ENCODE measurements at places on chromosomes 2 and 18.

DNA sequence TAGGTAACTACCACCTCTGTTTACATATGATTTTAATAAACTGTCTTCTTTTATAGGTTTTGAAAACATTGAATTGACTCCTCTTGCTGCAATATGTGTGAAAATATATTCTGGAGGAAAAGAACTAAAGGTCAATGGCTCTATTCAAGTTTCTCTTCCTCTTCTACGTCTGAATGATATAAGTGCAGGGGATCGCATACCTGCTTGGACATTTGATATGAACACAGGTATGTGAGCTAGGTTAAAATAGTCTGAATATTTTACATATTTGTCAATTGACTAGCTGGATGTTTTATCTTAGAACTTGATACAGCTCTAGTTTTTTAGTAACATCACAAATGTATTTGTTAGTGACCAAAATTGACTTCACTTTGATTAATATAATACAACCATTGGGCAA lies 57.2 kb downstream of the FAM171B start:
- no peak for DNase-seq

GRCh38 chr2:158315803-158316414 lies 140.6 kb downstream of the CCDC148 start:
- no peak for DNase-seq

- no peak for DNase-seq
Observed at GRCh38 chr18:51010218-51010617, 19.8 kb upstream of the SMAD4 start.

DNA sequence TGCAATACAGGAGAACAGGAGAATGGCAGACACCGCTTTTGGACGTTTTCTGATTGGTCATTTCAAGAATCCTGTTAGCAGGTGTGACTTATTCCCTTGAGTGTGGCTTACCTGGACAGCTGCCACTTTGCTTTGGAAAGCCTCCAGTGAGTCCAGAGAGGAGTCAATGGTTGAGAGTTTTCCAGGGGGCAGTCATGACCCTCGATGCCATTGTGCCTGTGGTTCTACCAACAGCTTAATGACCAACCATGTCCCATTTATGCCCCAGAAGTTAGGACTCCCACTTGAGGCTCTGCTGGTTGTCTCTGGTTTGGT lies 12.4 kb downstream of the IGFBP2 start:
- no peak for DNase-seq

DNA sequence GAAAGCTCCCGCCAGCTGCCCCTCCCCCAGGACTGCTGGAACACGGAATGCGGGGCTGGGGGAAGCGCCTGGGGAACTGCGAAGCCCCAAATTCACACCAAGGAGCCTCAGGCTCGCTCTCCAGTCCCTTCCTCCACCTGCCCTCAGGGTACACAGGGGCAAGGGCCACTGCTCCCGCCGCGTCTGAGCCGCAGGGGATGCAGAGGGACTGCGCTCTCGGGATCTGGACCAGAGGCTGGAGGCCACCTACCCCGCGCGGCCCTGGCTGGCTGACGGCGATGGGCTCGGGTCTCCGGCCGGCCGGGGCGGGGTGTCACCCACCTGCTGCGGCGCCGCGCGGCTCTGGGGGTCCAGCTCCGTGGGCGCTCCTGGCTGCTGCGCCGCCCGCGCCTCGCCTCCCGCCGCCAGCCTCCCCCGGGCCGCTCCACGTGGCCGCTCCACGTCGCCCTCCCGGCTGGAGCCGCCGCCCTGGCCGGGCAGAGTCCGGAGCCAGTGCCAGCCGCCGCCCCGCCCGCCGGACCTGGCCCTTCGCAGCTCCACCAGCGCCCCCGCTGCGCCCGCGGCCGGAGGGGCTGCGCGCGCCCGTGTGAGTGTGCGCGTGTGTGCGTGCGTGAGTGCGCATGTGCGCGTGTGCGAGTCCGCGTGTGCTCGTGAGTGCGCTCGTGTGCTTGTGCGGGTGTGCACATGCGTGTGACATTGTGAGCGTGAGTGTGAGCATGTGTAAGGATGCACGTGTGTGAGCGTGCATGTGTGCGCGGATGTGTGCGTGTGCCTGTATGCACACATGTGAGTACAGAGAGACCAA lies at the start of gene CGREF1:
TSS of gene CGREF1 (minus strand) at position 604 of the 805 bp plus-strand sequence. CDS start 14,762 bp downstream, outside the sequence.
- DNase-seq: peak; percentile 55
